ENCODE measurements at places on chromosomes 2 and 18.

DNA sequence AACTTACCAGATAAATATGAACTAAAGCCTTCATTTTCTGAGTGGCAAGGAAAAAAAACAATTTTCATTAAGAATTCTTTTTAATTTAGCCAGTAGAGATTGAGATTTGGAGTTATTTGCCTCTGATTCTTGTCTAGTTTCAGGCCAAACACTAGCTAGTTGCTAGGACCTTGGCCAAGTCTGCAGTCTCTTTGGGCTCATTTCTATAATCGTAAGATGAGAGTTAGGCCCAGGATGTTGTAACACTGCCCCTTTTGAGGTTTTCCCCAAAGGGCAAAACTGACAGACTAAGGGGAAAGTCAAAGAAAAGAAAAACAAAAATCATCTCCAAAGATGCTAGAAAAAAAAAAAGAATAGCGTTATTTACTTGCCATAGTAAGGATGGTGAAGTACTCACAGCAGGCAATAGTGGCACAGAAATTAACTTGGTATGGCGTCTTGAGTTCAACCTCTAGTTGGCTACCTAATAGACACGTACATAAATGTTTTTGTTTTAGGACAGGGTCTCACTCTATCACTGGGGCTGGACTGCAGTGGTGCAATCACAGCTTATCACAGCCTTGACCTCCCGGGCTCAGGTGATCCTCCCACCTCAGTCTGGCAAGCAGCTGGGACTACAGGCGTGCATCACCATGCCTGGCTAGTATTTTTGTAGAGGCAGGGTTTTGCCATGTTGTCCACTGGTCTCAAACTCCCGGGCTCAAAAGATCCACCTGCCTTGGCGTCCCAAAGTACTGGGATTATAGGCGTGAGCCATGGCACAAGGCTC lies 23.0 kb upstream of the ADAM17 start:
- no peak for DNase-seq

GRCh38 chr2:38093527-38094165 lies 17.7 kb upstream of the CYP1B1 start:
- no peak for DNase-seq

- DNase-seq: no peak
Observed at GRCh38 chr2:180191432-180192124, 184.5 kb upstream of the CWC22 start.

- no peak for DNase-seq
Observed at GRCh38 chr2:9145109-9145751, 61.4 kb upstream of the ASAP2 start.

- DNase-seq: peak; percentile 50
Observed at GRCh38 chr2:99881901-99882591, 260.3 kb downstream of the AFF3 start.

Data from right hindlimb (tissue), 1 donor.